ENCODE measurements at places on chromosomes 2 and 18. TPM values are rescaled to one million over a fixed set of nuclear protein-coding genes. Genes with fewer than 3 reads are reported as not detected.

The ZDBF2 gene
- 4.0 TPM for total RNA-seq

The ABCG8 gene
- not detected for total RNA-seq

The LDAH gene
- 15.5 TPM for total RNA-seq

The GCG gene
- not detected for total RNA-seq

The RUFY4 gene
- not detected for total RNA-seq

The CYBRD1 gene
- total RNA-seq: 99.4 TPM

The B3GNT7 gene
- total RNA-seq: 1.3 TPM

The MC5R gene
- 0.26 TPM for total RNA-seq

The TMEM37 gene
- total RNA-seq: 8.9 TPM

The PLB1 gene
- 9.0 TPM for total RNA-seq

The ARHGAP28 gene
- total RNA-seq: 7.9 TPM

The MPP4 gene
- total RNA-seq: not detected

The AFG3L2 gene
- 62.8 TPM for total RNA-seq

The FBXO36 gene
- total RNA-seq: 6.3 TPM

The TMEM178A gene
- 1.6 TPM for total RNA-seq

The SCN3A gene
- total RNA-seq: 0.57 TPM

The TNFAIP6 gene
- 0.45 TPM for total RNA-seq

The TFPI gene
- 6.3 TPM for total RNA-seq

The NEU2 gene
- total RNA-seq: 19.9 TPM

The HRH4 gene
- not detected for total RNA-seq

The RIT2 gene
- not detected for total RNA-seq

The ACADL gene
- total RNA-seq: 8.8 TPM

The CLEC4F gene
- 0.76 TPM for total RNA-seq

The TAF4B gene
- total RNA-seq: 28.4 TPM

The LRRTM4 gene
- not detected for total RNA-seq

The MYO7B gene
- total RNA-seq: 4.7 TPM

The CASP10 gene
- total RNA-seq: 19.0 TPM

The ACTG2 gene
- 26.7 TPM for total RNA-seq

The CCL20 gene
- total RNA-seq: not detected

The GPR39 gene
- 1.4 TPM for total RNA-seq

The PAIP2B gene
- 23.4 TPM for total RNA-seq

The IL36G gene
- 14.0 TPM for total RNA-seq

The DHRS9 gene
- 2.0 TPM for total RNA-seq
